ENCODE measurements at places on chromosomes 6 and 20.

- no peak for DNase-seq
- H3K4me1 ChIP-seq = no peaks in the 10 kb centered on the region
- no peaks in the 10 kb centered on the region for H3K27me3 ChIP-seq
Observed at GRCh38 chr6:17311595-17312311, 30.6 kb downstream of the RBM24 start.

- no peak for DNase-seq
- peak overlapping the region; percentile 62 for H3K27ac ChIP-seq
- no peaks in the 10 kb centered on the region for H3K27me3 ChIP-seq
Observed at GRCh38 chr6:111550953-111551352, 54.7 kb downstream of the TRAF3IP2 start.

- DNase-seq = no peak
- no peaks in the 10 kb centered on the region for H3K27me3 ChIP-seq
- peaks cover 7% of the 10 kb centered on the region for H3K4me1 ChIP-seq
- H3K27ac ChIP-seq = peak overlapping the region; percentile 30
Observed at GRCh38 chr6:13466304-13467215, 20.8 kb downstream of the GFOD1 start.

DNA sequence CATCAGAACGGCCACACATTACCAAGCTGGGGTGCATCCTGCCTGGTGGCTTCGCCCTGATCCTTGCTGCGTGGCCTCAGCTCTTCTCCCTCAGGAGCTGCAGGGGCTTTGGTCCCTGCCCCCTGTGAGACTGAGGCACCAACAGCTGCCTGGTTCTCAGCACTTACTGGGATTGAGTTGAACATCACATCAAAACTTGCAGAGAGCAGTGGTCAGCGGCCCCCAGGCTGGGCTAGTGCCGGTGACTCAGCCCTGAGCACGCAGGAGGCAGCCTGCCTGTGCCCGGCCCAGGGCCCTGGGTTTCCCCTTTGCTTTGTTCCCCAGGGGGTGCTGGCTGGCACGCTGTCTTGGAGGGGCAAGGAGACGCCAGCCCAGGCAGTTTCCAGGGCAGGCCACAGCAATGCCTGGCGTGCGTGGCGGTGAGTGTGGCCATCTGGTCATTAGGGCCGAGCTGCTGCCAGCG, 63.3 kb downstream of the DLL1 start:
- no peak overlapping the region for H3K27ac ChIP-seq
- no peak for DNase-seq
- H3K36me3 ChIP-seq = no peaks in the 10 kb centered on the region
- peaks cover 16% of the 10 kb centered on the region for H3K4me1 ChIP-seq

GRCh38 chr20:11389186-11389585, 528.5 kb upstream of the BTBD3 start:
- H3K27ac ChIP-seq = no peak overlapping the region
- H3K4me3 ChIP-seq = no peak overlapping the region
- peaks cover 4% of the 10 kb centered on the region for H3K4me1 ChIP-seq
- no peak for DNase-seq
- H3K27me3 ChIP-seq = no peaks in the 10 kb centered on the region

DNA sequence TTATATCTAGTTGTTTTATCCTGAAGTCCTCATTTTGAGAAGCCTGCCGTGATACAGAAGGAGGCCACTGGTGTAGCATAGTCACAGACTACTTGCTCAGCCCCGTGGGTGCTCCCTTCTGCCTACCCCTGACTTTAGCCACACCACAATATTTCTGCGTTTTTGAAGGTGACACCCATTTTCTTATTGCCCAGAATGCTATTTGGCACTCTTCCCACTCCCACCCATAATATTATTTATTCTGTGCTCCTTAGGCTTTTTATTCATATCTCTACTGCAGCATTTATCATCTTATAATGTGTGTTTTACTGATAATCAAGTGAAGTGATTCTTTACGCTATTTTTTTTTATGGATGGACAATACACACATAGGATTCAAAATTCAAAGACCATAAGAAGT, 107.3 kb downstream of the OR2B2 start:
- H3K27ac ChIP-seq = no peak overlapping the region
- no peaks in the 10 kb centered on the region for H3K27me3 ChIP-seq
- H3K4me1 ChIP-seq = no peaks in the 10 kb centered on the region
- no peak overlapping the region for H3K4me3 ChIP-seq
- DNase-seq = no peak

DNA sequence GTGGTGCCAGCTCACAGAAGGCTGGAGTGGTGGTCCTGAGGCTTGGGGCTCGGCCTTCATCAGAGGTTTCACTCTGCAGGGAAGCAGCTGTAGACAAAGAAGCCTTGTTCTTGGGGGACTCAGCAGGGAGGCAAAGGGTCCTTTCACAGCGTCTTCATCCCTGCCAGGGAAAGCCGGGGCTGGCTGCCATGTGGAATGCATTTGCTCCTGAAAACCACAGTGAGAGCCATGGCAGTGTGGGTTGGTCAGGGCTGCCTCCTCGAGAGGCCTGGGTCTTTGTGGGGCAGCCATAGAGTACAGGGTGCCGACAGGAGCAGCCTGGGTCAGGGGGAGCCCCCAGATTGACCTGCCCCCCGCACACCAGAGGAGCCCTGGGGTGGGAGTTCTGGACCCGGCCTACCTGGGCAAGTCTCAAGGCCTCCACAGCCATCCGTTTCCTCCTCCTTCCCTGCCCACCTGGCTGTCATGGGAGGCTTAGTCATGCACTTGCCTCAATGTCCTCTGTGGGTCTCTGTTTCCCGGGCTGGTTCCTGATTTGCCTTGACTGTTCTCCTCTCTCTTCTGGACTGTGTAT, 144.0 kb downstream of the CDC5L start:
- H3K4me1 ChIP-seq = no peaks in the 10 kb centered on the region
- H3K4me3 ChIP-seq = no peak overlapping the region
- DNase-seq = no peak
- no peaks in the 10 kb centered on the region for H3K27me3 ChIP-seq
- H3K36me3 ChIP-seq = no peaks in the 10 kb centered on the region
- H3K27ac ChIP-seq = no peak overlapping the region

- H3K27ac ChIP-seq = no peak overlapping the region
- H3K4me1 ChIP-seq = peaks cover 22% of the 10 kb centered on the region
Observed at GRCh38 chr6:42147138-42147562, 4.7 kb upstream of the C6orf132 start.

DNA sequence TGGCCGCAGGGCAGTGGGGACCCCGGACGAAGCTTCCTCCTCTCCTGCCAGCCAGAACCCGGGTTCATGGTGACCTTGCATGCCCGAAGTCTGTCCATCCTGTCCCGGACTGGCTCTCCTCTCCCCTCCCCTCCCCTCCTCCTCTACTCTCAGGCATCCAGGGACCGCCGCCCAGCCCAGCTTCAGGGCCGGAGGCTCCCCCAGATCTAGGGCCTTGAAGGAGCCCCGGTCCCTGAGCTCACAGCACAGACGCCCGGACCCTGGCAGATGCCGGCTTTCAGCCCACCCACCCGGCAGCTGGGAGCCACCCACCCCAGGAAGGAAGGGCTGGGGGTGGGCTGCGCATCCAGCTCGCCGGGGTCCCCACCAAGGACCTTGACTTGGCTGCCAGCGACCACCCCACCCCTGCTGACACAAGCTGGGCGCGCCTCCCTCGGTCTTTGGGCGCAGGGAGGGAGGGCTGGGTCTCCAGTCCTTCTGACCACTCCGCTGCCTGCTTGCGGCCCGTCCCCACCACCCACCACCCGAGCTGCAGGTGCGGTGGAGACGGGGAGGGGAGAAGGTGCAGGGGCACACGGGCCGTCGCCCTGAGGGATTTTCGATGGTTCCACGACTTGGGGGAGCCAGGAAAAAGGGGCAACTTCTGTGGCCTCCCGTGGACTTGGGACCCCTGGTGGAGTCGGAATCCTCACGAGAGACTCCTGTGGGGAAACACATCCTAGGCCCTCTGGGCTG, 5.8 kb upstream of the ABHD16B start:
- no peaks in the 10 kb centered on the region for H3K36me3 ChIP-seq
- H3K4me3 ChIP-seq = peak overlapping the region; percentile 36
- H3K27me3 ChIP-seq = peaks cover 10% of the 10 kb centered on the region
- no peak for DNase-seq
- peaks cover 59% of the 10 kb centered on the region for H3K4me1 ChIP-seq

- no peak overlapping the region for H3K4me3 ChIP-seq
- no peaks in the 10 kb centered on the region for H3K27me3 ChIP-seq
- DNase-seq = no peak
- peaks cover 8% of the 10 kb centered on the region for H3K36me3 ChIP-seq
- H3K4me1 ChIP-seq = peaks cover 36% of the 10 kb centered on the region
Observed at GRCh38 chr20:19968466-19969073, 48.6 kb upstream of the NAA20 start.

- no peak overlapping the region for H3K4me3 ChIP-seq
- H3K36me3 ChIP-seq = no peaks in the 10 kb centered on the region
- no peaks in the 10 kb centered on the region for H3K4me1 ChIP-seq
- no peak overlapping the region for H3K27ac ChIP-seq
- no peaks in the 10 kb centered on the region for H3K27me3 ChIP-seq
Observed at GRCh38 chr6:154295733-154296132, 60.9 kb downstream of the IPCEF1 start.

DNA sequence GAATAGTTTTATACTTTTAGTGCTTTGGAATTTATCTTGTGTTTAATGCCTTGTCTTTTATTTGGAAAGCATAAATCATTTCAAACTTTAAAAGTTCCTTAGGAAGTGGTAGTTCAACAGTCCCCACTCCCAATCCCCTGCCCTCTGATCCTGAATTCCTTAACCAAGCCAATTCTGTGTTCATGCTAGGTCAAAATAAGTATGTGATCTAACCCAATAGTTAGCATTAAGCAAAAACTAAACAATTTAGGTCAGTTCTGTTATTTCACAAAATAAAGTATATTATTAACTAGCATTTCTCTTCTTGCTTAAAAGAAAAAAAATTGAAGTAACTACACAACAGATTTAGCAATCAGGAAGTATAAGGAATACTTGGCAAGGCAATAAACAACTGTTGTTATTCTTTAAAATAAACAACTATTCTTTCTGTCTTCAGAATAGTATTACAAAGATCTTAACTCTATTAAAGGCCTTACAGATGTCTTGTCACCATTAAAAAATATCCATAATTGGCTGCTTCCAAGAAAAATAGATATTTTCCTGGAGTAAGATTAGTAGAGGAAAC, 37.0 kb downstream of the AKIRIN2 start:
- H3K4me1 ChIP-seq = peaks cover 5% of the 10 kb centered on the region
- no peak for DNase-seq
- no peak overlapping the region for H3K27ac ChIP-seq
- H3K36me3 ChIP-seq = peaks cover 50% of the 10 kb centered on the region
- H3K4me3 ChIP-seq = no peak overlapping the region
